ENCODE measurements at places on chromosomes 16 and 17.
A peak's percentile ranks its signal among the peaks of the same experiment; 100 is the strongest.

DNA sequence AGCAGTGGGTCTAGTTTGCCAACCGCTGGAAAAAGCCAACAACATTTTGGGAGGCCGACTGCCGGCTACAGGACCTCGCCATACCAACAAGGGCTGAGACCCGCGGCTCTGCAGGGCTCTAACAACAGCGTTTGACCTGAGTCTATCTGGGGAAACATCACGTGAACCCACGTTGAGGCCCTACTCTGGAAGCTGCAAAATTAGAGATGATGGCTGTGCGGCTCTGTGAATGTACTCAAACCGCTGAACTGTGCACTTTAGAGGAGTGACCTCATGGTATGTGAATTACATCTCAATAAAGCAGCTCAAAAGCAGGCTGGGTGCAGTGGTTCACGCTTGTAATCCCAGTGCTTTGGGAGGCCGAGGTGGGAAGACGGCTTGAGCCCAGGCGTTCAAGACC, 10.1 kb upstream of the CEP295NL start:
- no peak for DNase-seq

- DNase-seq, result peak; percentile 67
These were observed 21.8 kb upstream of the ASGR2 start for GRCh38 chr17:7136266-7136877.

DNA sequence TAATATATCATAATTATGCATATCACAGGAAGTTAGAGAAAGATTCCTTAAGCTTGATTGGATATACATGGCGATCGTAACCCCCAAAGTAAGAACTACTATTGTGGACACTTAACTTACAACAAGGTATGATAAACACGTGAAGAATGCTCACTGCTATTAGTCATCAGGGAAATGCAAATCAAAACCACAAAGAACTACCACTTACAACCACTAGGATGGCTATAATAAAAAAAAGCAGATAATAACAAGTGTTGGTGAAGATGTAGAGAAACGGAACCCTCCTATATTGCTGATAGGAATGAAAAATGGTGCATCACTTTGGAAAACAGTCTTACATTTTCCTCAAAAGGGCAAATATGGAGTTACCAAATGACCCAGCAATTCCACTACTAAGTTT, 265.9 kb downstream of the SLC39A11 start:
- DNase-seq, result no peak

GRCh38 chr17:29111816-29112499, 68.2 kb downstream of the MYO18A start:
- DNase-seq, result peak; percentile 78

DNA sequence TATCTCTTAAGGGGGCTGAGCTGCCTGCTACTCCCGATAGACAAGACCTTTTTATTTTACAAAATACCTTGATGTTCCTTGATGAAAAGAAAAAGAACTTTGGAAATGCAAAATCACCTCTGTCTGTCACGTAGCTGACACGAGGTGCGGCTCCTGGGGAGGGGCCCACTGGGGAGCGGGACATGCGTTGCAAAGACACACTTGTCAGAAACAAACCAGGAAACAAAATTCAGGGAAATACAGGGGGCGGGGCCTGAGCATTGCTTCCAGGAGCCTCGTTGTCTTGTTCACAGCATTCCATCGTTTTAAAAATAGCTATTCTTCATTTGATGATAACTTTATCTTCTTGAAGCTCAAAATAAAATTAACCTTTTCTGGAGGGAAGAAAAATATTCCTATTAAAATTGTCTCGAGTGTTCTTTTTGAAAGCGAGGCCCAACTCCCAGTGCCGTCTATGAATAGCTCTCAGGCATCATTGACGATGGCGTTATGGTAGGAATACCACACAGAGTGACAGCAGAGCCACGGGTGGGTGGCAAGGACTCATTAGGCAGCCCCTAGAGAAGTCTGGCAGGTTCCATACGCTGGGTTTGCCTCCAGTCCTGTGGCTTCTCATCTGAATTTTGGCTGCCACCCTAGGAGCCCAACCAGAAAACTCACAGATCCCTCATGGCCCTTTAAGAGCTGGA, 286.9 kb downstream of the CPPED1 start:
- DNase-seq, result no peak

GRCh38 chr16:31186176-31186575, 6.2 kb downstream of the FUS start:
- DNase-seq, result no peak

GRCh38 chr17:31408586-31408985, 17.1 kb downstream of the RAB11FIP4 start:
- DNase-seq, result no peak

DNA sequence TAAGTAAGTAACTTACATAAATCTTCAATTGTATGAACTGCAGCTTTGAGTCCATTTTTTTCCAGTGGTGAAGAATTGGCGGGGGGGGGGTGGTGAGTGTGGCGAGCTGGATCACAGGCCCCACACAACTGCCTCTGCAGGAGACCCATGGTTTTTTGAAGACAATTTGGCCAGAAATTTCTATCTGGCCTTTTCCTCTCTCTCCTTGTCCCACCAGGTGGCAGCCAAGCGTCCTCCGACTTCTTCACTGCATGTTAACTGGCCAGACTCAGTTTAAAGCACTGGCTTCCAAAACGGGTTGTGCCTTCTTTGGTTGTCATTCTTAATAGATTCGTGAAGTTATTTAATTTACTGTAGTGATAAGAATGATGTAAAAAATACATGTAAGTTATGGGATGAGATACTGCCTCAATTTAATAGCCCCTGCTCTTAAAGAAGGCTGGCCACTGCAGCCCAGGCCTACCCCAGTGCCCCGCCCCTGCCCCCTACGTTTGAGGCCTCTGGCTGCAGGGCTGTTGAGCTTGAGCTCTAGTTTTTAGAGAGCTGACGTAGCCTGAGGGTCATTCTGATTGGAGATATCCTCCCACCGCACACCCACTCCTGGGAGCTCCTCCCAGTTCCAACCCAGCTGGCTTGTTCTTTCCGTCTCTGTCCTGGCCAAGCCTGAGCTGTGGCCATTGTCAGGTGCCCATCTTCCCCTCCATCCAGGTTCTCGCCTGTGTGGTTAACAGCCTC, 36.4 kb downstream of the AKAP1 start:
- no peak for DNase-seq

DNA sequence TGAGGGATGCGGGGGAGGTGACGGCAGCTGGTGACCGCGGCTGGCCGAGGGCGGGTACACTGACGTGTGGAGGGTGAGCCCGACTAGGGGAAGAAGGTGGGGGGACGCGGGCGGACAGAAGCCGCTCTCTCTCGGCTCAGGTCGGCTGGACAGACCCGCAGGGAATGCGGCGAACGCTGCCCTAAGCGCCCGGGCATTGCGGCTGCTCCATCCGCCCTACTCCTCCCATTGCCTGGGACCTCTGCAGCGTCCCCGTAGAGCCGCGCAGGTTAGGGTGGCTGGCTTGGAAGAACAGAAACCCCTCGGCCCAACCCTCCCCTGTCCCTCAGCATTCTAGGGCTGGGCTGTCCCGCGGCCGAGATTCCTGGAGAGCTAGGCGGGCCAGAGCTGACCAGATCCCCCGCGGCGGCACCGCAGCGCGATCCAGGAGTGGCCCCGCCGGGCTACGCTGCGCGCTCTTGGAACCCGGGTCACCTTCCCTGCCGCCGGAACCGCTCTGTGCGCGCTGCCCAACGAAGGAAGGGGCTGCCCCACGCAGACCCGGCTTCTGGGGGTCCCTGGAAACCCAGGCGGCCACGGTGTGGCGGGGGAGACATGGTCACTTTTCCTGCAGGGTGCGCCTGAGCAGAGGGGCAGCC, 3.0 kb downstream of the DLX4 start:
- DNase-seq, result no peak

DNA sequence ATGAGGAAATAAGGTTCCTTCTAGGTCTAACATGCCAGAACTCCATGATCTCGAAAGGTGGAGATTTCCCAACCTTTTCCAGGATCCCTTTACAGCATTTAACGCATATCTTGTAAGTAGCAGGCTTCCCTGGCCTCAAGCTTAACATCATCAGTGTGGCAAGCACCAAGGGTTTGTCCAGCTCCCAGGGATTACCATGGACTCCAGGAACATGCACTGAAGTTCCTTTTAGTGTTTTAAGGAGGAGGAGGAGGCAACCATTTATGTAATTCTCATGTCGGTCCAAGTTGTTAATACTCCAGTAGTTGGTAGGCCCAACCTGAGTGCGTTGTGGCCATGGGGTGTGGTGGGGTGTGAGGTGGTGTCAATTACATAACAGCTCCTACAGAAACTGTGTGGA, 11.8 kb upstream of the SKAP1 start:
- DNase-seq, result no peak

DNA sequence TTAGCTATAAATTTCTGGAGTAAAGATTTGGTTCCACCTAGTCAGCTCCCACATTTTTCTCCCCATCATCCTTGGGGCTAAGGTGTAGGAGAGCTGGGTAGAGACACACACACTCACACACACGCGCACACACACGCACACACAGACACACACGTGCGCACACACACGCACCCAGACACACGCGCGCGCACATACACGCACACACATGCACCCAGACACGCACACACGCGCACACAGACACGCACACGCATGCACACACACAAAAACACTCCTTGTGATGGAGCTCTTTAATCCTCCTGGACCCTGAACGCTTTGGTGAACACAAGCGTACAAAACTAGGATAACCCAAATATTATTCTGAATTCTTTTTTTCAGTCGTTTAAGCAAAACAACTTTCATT, 253.6 kb downstream of the C16orf95 start:
- DNase-seq, result no peak

- DNase-seq, result no peak
These were observed 72.0 kb downstream of the SKAP1 start for GRCh38 chr17:48357779-48358602.

- DNase-seq, result no peak
These were observed 23.8 kb downstream of the AKAP1 start for GRCh38 chr17:57108671-57109392.

DNA sequence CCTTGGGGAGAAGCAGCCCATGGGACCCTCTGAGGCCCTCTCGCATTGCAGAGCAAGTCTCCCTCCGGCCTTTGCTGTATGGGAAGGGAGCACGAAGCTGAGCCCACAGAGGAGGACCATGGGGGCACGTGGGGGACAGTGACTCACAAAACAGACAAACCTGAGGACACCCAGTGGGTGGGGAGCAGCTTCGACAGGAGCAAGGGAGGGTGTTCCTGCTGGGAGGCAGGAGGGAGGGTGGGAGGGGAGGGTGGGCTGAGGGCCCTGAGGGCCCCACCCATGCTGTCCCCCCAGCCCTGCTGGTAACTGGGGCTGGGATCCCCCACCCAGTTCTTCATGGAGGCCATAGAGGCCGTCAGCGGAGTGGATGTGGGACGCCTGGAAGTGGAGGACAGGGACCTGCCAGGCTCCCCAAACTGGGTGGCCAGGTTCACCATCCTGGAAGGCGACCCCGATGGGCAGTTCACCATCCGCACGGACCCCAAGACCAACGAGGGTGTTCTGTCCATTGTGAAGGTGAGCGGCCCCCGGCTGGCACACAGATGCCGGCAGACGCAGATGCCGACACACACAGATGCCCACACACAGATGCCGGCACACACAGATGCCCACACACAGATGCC, 12.5 kb downstream of the SLC22A31 start:
- DNase-seq, result no peak

DNA sequence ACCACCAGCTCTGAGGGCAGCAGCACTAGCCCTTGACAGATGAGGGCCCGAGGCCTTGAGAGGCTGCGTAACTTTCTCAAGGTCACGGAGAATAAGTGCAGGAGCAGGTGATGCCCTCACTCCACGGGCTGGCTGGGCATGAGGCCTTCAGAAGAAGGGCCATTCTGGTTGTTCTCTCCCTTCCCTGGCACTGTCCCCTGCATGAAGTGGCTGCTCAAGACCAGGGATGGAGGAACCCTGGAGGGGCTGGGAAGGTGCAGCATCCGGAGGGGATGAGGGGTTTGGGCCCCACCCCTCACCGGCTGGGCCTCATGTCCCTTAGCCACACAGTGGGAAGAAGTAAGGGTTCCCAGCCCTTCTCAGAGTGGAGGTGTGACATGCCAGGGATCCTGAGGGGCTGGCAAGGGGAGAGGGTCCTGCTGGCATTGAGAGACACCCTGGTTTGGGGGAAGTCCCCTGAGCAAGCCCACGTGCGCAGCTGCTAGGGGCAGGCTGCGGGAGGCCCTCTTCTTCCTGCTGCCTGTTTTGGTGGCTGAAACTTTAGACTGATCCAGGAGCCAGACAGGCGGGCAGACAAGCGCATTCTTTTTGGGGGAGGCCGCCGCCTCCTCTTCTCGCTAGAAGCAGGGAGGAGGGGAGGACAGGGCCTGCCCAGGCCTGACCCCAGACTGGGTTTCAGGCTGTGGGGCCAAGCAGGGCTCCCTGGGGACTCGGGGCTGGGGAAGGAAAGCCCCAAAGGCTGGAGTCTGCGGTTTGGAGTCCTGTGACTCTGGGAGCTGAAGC, 74.0 kb downstream of the N4BP1 start:
- no peak for DNase-seq

DNA sequence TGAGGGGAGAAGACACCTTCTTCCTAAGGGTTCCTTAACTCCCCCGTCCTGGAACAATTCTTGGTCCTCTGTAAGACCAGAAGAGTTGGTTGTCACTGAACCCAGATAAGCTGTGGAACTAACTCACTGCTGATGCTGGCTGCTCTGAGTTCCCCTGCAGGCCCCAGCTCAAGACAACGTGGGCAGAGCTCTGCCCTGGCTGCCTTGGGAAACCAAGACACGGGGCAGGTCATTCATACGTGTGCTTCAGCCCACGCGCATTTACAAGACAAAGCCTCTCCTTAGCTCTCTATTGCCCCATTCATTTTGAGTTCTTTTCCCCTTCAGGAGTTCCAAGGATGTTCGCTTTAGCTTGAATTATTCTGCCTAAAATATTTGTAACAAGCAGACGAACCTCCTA, 3.4 kb upstream of the NAT9 start:
- no peak for DNase-seq

GRCh38 chr16:56916571-56917403, 15.2 kb upstream of the HERPUD1 start:
- no peak for DNase-seq

GRCh38 chr17:43434902-43435319, 36.1 kb downstream of the ARL4D start:
- no peak for DNase-seq

- no peak for DNase-seq
These were observed 3.4 kb downstream of the C1QTNF1 start for GRCh38 chr17:79027274-79027924.

DNA sequence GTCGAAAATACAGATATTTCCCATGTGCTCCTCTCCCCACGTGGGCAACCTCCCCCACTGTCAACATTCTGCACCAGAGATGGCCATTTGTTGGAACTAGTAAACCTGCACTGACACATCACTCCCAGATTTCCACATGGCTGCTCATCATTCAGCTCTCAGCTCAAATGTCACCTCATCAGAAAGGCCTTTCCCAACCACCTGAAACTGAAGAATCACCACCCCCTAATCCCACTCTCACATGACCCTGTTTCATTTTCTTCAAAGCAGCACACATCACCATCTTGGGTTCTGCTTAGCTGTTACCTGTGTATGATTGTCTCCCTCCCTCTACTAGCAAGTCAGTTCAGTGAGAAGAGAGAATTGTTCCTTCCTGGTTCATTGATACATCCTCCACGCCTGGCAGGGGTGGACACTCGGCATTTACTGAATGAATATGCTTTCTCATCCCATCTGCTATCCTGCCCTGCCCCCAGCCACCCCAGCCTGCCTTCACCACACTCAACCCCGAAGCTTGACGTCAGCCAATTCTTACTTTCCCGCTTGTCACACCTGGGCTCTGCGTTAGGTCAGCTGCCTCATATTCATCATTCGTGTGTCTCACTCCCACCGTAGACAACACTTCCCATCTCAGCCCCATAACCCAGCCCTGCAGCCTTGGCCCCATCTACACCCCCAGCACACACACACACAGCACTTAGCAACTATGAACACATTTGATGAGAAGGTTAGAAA, 1.5 kb downstream of the C17orf114 start:
- no peak for DNase-seq
